ENCODE measurements at places on chromosomes 11 and 22. TPM values are rescaled to one million over a fixed set of nuclear protein-coding genes. Genes with fewer than 3 reads are reported as not detected.

The OR9G1 gene
- total RNA-seq, result not detected

DNA sequence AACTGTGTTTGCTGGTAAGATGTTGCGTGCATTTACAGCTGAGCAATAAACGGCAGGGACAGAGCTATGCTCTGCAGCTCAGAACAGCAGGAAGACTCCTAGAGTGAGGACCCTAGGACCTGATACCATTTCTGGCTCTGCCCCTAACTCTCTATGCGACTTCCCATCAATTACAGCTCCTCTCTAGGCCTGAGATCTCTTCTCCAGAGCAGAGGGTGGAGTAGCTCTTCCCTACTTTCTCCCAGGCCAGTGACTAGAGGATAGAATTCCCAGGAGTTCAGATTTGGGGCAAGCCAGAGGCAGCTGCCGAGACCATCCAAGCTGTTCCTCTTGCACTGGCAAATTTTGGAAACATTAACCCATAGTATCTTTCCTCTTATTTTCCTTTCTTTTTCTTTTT is 12.8 kb upstream of the SCGB1A1 start:
- DNase-seq, result no peak

- no peak for DNase-seq
Measured at GRCh38 chr11:120068114-120068573, 69.8 kb downstream of the TRIM29 start.

The C11orf87 gene
- total RNA-seq, result not detected

The ZW10 gene
- total RNA-seq, result 22.9 TPM

DNA sequence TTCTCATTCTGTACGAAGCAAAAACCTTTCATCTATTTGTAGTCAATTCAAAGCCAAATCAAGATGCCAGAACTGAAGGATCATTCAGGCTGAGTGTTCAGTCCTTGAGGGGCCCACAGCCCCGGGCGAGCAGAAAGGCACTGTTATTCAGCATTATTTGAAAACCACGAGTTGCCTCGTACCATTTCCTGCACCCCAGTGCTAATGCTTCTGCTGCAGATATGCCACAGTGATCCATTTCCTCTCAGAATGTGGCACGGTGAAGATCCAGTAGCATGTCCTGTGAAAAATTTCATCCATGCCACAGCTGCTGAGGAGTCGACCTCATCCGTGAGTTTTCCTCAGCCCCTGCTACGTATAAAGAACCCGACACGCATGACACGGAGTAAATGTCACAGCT is 85.4 kb downstream of the OSBP2 start:
- DNase-seq, result no peak

All from G401 (cell line).